Astrocyte (in vitro differentiated cells and primary cell): ENCODE measurements at places on chromosomes 11 and 22. TPM values are rescaled to one million over a fixed set of nuclear protein-coding genes. Genes with fewer than 3 reads are reported as not detected.

DNA sequence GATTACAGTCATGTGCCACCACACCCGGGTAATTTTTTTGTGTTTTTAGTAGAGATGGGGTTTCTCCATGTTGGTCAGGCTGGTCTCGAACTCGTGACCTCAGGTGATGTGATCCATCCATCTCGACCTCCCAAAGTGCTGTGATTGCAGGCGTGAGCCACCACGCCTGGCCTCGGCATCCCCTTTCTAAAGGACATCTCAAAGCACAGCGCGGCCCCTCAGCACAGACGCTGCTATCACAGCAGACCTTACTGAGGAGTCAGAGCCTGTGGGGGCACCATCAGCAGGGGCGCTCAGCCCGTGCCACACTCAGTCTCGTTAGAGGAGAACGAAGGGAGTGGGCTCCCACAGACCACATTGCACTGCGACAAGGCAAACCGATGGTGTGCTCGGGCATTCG is 19.4 kb downstream of the CELSR1 start:
- DNase-seq: no peak

The DLG2 gene
- total RNA-seq: 1.8 and 2.8 TPM in 2 replicates

The MCHR1 gene
- 0.96 and 1.8 TPM in 2 replicates for total RNA-seq

DNA sequence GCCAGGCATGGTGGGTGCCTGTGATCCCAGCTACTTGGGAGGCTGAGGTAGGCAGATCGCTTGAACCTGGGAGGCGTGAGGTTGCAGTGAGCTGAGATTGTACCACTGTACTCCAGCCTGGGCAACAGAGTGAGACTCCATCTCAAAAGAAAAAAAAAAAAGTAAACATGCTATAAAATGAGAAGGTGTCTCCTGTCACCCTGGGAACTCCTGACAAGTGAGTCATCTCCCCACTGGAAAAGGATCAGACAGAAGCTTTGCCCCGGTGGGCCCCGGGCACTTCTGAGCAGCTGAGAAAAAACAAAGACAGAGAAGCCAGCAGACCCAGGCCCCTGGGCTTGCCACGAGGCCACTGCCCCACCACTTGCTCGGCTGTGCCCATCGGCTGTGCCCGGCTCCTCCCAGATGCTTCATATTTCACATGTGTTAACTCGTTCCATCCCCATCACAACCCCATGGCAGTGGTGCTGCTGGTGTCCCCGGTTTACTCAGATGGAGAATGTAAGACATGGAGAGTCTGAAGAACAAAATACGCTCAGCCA is 22.3 kb downstream of the TTLL1 start:
- DNase-seq: peak; percentile 67

The DBX1 gene
- not detected in 2 replicates for total RNA-seq

The OR56A1 gene
- not detected in 2 replicates for total RNA-seq

DNA sequence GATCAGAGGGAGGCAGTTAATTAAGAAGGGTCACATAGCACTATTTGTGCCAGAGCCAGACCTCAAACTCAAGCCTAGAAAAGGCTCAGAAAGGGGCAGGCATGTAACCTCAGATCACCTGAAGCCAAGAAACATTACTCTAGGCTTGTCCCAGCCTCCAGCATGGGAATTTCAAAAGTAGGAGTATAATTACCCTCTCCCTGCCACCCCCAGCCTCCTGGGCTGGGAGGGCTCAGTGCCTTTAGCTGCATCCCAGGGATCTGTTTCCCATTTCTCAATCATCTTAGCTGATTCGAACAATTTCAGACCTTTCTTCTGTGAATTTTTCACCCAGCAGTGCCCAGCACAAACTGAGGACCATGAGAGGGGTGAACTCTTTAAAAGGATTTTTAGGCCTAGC is 33.1 kb upstream of the LRRC10B start:
- DNase-seq: no peak

DNA sequence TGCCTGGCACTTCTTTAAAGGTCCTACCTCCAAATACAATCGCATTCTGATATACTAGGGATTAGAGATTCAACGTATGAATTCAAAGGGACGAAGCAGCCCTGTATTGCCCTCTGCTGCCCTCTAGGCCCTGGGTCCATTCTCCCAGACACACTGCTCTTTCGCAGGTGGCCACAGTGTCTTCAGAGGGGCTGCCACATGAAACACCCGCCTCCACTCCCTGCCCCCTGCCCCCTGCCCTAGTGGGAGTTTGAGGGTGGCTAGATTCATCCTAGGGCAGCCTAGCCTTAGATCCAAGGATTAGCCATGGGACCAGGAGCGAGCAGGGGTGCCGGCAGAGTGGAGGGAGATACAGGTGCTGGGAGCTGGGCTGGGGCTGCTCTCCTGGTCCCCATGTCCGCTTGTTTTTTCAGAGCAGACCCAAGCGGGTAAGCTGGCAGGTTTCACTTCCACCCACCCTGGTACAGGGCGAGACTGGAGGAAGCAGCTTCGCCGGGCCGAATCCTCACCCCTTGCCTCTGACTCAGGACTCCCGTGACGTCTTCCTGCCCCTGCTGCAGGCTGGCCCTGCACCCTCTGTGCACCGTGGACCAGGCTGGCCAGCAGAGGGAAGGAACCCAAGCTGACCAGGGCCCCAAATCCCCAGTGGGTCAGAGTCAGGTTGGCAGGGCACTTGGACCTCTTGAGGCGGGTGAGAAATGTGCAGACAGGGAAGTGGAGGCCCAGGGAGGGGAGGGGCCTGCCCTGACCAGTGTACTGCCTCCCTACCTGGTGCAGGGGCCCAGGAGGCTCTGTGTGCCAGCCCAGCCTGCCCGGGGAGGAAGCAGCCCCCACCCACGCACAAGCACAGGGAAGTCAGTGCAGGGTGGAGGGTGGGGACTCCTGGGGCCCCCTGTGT is 28.4 kb upstream of the HMOX1 start:
- no peak for DNase-seq

The TM7SF2 gene
- 18.0 and 23.9 TPM in 2 replicates for total RNA-seq

GRCh38 chr11:43856993-43857392 is 23.6 kb upstream of the ALKBH3 start:
- DNase-seq: no peak

DNA sequence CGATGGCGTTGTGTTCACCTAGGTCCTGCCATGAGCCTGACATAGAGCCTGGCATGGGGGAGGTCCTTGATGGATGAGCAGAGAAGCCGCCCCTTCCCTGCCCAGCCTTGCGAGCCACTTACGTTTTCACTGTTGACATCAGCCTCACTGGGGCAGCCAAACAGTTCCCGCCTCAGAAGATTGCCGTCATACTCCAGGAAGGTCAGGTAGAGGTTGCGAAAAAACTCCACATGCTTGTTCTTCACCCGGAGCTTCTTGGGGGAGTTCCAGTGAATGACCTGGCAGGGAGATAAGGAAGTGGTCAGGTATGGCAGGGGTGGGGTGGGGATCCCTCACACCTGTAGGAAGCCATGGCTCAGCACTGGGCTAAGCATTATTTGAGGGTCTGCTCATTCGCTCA is 279.3 kb upstream of the SYN3 start:
- no peak for DNase-seq

The P2RX3 gene
- total RNA-seq: not detected in 2 replicates

DNA sequence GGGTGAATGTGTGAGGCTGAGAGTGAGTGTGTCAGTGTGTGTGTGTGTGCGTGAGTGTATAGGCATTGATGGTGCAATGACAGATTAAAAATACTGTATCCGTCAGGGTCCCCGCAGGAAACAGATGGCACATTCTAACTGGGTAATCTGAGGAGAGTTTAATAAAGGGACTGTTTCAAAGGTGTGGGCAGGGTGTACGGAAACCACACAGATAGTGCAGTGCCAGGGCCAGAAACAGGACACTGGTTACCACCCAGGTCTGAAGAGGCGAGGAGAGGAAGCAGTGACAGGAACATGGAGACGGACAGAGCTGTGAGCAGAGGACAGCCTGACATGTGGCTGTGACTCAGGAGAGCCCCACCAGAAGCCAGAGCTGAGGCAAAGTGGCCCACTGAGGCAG is 16.5 kb downstream of the P2RX3 start:
- no peak for DNase-seq

GRCh38 chr11:11366793-11367192 is 13.7 kb upstream of the CSNK2A3 start:
- no peak for DNase-seq
